Renal cortex interstitium (tissue), 15 donors: ENCODE measurements at places on chromosomes 16 and 17.

DNA sequence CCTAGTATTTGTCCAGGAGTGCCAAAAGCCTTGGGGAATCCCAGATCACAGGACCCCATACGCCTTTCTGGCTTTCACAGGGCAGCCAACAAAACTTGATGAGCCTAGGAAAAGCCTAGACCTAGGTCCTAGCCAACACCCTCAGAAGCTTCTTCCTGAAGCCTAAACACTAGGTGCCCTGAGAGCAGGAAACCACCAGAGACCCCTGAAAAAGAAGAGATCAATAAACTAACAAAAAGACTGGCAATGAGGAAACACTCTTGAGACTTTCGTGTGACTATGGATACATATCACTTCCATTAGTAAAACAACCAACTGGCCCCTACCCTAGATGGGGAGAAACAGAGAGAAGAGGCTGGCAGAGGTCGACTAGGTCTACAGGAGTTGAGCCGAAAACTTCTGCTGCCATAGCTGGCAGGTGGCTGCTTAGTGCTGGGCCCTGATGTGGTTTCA, 1.2 kb downstream of the ORMDL3 start:
- no peak for DNase-seq

- DNase-seq, result no peak
These were observed at the start of gene IL34 for GRCh38 chr16:70646260-70647241. TSS of gene IL34 (plus strand) at chr16:70646559. CDS start at chr16:70646948, 389 bp downstream.

DNA sequence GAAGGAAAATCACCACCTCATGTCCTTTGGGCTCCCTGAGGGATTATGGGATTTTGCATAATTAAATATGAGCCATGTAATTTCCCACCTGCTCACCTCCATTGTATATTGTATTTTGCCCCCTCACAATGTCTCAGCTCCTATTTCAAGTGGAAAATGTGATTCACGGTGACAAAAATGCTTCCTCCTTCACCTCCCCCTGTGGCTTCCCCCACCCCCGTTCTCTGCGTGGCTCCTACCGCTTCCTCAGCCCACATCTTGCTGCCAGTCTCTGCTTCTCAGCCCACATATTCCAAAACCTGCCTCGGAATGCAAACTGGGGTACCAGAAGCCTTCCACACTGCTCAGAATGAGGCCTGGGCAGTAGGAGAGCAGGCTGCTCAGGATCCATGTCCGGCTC, 394.5 kb upstream of the C16orf82 start:
- no peak for DNase-seq

DNA sequence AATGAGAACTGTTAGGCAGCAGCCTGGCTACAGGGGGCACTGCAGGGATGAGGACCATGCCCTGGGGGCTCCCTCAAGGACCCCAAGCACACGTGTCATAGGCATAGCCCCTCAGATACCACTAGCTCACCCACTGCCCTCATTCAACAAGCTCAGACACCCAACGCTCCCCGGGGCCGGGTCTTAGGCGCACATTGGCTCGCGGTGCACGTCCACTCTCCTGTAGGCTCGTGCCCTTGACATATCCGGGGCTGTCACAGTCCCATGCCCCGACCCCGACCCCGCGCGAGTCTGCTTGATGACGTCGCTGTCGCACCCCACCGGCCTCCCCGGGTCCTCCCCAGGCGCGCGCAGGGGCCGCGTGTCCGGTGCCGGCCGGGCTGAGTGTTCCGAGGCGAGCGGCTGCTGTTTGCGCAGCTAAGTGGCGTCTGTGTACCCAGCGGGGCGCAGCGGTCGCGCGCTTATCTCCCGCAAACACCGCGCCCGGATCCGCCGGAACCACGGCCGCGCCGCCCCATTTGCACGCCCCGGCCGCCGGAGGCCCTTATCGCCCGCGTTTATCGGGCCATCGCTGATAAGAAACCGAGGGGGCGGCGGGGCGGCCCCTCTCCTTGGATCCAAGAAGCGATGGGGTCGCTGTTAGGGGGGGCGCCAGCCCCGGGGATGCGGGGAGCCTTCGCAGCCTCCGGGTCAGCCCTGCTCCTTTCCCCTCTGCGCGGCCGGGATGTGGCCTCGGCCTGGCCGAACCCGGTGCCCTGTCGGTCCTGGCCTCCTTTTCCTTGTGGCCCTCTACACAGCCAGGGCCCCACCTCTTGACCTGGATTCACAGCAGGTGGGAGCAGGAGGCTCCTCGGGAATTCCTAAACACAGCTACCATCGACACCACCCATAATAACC, 20.7 kb upstream of the NAGS start:
- DNase-seq, result no peak

DNA sequence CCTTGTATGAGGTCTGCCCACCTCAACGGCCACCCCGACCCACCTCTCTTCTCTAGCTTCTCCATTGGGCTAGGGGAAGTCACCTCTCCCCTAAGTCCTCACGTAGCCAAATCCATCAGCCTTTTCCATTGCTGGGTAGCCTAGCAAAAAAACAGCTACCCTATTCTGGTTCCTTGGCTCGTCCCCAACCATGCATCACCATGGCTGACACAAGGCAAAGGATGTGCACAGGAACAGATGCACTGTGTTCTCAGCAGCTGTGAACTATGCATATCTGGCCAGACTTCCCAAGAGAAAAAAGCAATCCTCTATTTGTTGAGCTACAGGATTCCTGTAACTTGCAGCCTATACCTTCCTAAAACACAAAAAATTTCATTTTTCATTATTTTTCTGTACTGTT, 22.0 kb upstream of the FLCN start:
- no peak for DNase-seq

DNA sequence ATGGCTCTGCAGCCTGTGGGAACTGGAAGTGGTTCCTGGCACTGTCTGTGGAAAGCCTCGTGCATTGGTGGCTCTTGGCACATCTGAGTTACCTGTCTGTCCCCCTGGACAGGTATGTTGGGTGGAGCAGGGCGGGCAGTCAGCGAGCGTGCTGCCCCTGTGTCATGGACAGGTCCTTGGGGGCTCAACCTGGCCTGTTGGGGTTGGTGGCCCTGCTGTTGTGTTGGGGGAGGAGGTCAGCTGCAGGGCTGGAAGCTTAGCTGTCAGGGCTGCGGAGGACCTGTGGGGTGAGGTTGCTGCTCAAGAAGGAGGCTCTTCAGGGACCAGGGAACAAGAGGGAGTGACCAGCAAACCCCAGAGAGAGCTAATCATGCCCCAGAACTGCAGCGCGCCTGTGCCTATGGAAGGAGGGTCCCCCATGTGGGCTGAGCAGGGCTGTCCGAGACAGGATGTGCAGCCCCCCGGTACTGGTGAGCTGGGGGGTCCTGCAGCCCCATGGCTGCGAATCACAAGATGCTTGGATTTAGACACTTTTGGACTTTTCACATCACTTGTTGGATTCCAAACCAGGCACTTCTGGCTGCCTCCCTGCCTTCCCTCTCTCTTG, 7.2 kb downstream of the NKD1 start:
- DNase-seq, result no peak

DNA sequence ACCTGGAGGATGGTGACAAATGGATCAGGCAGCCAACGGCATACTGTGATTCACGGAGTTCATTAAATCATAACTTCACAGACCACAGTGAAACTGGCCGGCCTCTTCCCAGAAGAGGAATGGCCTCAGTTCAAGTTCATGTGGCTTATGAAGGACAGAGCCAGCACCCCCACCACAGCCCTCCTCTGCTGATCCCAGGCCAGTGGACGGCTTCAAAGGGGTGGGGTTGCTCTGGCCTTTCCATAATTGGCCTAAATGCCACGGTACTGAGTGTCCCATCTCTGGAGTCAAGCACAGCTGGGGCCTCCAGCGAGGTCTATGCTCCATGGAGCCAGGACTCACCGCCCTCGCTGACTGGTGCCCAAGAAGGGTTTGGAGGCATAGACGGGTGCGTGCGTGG, 21.4 kb downstream of the GALNS start:
- no peak for DNase-seq

DNA sequence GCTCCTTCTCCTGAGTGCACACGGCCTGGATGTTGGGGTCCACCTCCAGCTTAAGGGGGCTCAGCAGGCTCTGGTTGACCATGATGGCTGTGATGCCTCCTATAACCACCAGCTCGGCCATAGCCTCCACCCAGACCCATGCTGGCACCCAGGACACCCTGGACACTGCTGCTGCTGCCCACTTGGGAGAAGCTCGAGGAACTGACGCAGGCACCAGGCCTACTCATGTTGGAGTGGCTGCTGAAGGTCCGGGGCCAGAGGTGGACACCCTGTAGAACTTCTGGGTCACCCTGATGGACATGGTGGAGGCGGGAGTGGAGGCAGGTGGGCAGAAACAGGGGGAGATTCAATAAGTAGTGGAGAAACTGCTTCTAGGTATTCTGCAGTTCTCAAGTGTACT, 28.0 kb downstream of the IKZF3 start:
- DNase-seq, result no peak

- DNase-seq, result no peak
These were observed 5.6 kb downstream of the SPHK1 start for GRCh38 chr17:76390003-76390421.

GRCh38 chr16:89687092-89687940, 827 bp downstream of the CDK10 start:
- DNase-seq, result no peak

GRCh38 chr17:67994817-67995569, 1.3 kb downstream of the C17orf58 start:
- no peak for DNase-seq

- DNase-seq, result no peak
These were observed 469.3 kb downstream of the CDH13 start for GRCh38 chr16:83095941-83096692.

GRCh38 chr16:65657071-65657494, 535.2 kb upstream of the CDH11 start:
- peak; percentile 49 for DNase-seq

DNA sequence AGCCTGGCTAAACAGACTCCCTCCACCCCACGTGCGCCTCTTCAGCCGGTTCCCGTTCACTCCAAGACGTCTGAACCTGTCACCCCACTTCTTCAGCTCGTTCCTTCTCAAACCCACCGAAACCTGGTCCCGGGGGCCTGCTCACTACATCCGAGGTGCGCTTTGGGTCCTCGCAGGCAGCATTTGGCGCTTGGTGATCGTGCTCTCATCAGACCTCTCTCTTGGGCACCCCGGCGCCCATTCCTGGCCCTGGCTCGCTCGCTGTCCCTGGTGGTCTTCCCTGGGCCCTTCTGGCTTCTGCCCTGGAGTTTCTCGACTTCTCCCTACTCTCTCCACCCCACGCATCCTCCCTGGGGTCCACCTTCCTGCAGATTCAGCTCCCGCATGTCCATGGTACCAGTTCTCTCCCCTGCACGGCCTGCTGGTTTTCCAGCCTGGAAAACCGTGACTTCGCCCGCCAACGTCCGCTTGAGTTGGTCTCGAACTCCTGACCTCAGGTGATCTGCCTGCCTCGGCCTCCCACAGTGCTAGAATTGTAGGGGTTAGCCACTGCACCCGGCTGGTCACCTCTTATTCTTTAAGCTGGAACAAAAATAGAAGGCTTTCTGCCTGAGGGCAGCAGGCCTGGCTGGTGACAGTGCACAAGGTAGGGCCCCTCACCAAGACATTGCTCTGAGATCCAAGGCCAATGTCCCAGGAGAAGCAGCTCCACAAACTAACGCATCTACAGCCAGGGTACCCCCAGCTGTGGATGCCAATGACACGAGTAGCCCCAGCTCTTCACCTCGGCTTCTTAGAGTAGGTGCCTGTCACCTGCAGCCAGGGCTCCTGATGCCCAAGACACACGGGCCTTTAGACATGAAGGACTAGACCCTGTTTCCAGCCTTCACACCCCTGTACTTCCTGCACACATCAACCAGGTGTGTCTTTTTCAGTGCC, 1.1 kb upstream of the MEAK7 start:
- DNase-seq, result no peak

GRCh38 chr16:21523411-21524067, 75.8 kb upstream of the METTL9 start:
- no peak for DNase-seq

GRCh38 chr16:2611499-2611862, 70.8 kb upstream of the KCTD5 start:
- DNase-seq, result no peak

DNA sequence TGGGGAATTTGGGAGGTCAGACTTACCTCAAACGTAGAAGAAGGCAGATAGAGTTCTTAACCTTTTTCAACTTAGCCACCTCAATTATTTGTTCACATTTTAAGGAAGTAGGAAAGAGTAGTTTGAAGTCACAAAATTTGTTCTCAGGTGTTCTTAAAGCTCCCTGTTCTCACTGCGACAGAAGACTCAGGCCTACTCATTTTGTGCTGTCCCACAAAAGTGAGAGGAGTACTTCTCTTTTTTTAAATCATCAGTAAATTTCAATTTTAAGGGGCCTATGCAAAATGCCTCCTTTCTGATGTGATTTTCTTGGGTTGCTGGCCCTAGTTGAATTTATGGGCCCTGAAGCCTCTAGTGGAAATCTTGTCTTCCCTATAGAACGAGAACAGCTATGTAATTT, 133.4 kb downstream of the MAP2K6 start:
- DNase-seq, result no peak

DNA sequence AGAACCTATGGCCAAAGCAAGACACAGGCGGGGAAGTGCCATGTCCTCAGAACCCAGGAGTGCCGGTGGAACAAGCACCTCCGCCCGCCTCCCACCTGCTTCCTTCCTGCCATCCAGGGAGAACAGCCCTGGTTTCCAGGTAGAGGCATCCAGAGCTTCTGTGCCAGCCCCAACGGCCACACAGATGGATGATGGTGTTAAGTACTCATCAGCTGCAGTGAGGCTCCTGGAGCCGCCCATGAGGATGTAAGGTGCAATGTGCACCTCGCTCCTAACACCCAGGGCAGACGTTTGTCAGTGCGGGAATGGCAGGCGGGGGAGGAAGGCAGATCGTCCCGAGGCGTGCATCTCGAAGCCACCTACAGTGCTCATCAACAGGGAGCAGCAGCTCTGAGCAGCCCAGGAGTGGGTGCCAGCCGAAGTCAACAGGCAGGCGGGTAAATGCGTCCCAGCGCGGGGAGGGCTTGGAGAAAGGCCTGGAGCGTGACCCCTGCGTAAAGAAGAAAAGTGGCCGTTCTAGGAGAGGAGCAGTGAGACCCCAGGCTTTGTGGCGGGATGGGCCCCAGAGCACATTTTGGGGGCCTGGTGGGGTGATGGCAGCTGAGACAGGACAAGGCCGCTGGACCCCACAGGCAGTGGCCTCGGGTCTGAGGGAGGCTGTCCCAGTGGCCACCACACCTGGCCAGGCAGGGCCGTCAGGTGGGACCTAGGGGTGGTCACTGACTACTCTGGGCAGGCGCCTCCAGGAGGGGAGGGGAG, 46.1 kb upstream of the ACSF3 start:
- no peak for DNase-seq

GRCh38 chr16:67114793-67115192, 5.1 kb downstream of the PHAF1 start:
- DNase-seq, result no peak

- no peak for DNase-seq
These were observed 261.9 kb upstream of the FOXF1 start for GRCh38 chr16:86248310-86248905.

- DNase-seq, result no peak
These were observed 18.3 kb downstream of the SSH2 start for GRCh38 chr17:29911641-29912177.

- no peak for DNase-seq
These were observed 214.9 kb downstream of the CEP112 start for GRCh38 chr17:65977041-65977440.

GRCh38 chr17:67992548-67993152, 3.6 kb downstream of the C17orf58 start:
- no peak for DNase-seq

GRCh38 chr16:89257281-89257731, 39.8 kb downstream of the ZNF778 start:
- no peak for DNase-seq

- DNase-seq, result no peak
These were observed 366.3 kb upstream of the XYLT1 start for GRCh38 chr16:17836868-17837602.
